Endothelial cell of umbilical vein (primary cell): ENCODE measurements at places on chromosomes 1 and 21. TPM values are rescaled to one million over a fixed set of nuclear protein-coding genes. Genes with fewer than 3 reads are reported as not detected.

The SLFNL1 gene
- 0.29 and 0.39 TPM in 2 replicates for total RNA-seq

The OR2T33 gene
- not detected in 2 replicates for total RNA-seq

The PRDM2 gene
- total RNA-seq, result 35.7 and 36.6 TPM in 2 replicates

The TMEM82 gene
- total RNA-seq, result not detected in 2 replicates

The FALEC gene
- not detected in 2 replicates for total RNA-seq

The NUF2 gene
- 38.6 and 38.7 TPM in 2 replicates for total RNA-seq

The SRGAP2B gene
- total RNA-seq, result 75.2 and 76.7 TPM in 2 replicates

The TMEM51 gene
- 10.5 and 13.7 TPM in 2 replicates for total RNA-seq

The PTGFR gene
- 0.14 and 0.24 TPM in 2 replicates for total RNA-seq

The SEMA6C gene
- total RNA-seq, result 46.2 and 53.0 TPM in 2 replicates

The MCL1 gene
- 186 and 212 TPM in 2 replicates for total RNA-seq
